CD4-positive, alpha-beta T cell treated with Interleukin-6 for 4 hours (primary cell): ENCODE measurements at places on chromosomes 4 and X.

GRCh38 chr4:41535911-41536371 lies 2.0 kb upstream of the LIMCH1 start:
- no peak for DNase-seq

DNA sequence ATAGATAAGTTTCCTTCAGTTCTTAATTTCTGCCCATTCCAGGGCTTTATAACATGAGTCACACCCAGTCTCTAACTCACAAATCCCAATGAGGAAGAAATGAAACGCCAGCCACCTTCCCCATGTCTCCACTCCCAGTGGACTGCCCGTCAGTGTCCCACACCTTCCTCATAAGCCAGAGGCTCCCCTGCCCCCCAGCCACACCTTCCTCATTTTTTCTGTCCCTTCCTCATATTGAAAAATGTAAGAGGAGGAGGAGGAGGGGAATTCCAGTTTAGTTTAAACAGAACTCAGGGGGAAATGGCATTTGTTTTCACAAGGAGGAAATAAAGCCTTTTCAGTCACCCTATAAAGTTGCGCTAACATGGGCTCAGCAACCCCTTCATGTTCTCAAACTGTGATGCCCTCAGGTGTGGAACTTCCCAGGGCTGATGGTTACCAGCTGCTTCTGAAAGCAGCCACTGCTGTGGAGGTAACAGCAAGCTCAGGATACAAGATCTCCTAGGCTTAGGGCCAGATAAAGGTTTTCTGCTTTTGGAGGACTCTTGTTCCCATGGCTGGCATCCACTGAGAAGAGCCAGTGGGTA lies 97.8 kb downstream of the PARM1 start:
- no peak for DNase-seq

- no peak for DNase-seq
Measured at GRCh38 chr4:173057442-173057841, 111.2 kb upstream of the GALNT7 start.

DNA sequence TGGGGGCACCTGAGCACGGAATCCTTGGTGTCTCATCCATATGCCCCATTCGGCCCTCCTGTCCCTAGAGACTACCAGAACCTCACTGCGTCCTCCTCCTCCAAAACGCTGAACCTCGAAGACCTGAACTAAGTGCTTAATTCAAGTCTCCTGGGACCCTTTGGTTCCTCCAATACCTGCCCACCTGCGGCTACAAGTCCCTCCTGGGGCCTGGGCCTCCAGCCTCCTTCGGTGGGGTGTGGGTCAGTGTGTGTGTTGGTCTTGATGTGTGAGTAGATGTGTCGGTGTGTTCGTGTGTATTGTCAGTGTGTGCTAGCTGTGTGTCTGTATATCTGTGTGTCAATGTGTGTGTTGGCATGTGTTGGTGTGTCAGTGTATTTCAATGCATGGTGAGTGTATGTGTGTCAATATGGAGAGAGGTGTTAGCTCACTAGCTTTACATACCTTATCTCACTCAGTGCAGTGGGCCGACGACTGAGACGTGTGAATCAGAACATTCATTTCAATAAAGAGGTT lies 2.6 kb upstream of the SEPTIN6 start:
- DNase-seq, result no peak

- no peak for DNase-seq
Measured at GRCh38 chr4:131339137-131339536, 1810.0 kb upstream of the PCDH10 start.
